ENCODE measurements at places on chromosomes 5 and 9.

- DNase-seq, result no peak
These were observed 42.5 kb downstream of the RALGPS1 start for GRCh38 chr9:126956917-126957686.

- DNase-seq, result no peak
These were observed 15.1 kb upstream of the STRBP start for GRCh38 chr9:123283455-123283854.

GRCh38 chr5:160539431-160539830, 117.8 kb downstream of the PTTG1 start:
- DNase-seq, result no peak

DNA sequence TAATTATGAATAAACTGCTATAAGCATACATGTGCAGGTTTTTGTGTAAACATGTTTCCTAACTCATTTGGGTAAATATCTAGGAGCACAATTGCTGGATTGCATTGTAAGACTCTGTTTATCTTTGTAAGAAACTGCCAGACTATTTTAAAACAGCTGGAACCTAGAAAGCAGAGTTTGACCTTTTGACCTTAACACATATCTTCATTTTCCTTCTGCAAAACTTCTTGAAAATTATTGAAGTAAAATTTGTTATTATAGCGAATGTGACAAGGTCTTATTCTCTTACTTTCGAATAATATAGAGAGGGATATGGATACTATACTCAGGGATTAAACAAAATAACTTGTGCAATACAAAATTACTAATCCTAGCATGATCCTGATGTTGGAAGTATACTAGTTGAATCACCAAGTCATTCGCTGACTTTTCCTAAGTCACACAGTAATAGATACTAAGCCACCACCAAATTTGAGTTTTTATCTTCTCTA, 3.2 kb upstream of the ANXA1 start:
- no peak for DNase-seq

GRCh38 chr5:149389552-149390495, 10.7 kb upstream of the IL17B start:
- DNase-seq, result no peak

DNA sequence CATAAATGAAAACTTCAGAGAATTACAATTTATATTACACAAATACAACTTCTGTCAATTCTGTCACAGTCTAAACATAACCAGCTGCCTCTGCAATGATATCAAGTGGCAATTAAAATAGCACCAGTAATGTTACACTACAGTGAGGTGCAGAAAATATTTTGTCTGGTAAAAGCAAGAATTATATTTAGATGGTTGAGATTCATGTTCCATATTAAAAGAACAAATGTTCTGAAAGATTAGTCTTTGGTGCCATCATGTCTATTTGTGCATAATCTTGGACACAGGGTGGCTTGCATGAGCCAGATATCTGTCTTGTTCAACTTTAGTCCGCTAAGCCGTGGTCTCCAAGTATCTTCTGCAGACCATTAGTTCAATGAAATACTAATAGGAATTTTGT, 29.0 kb upstream of the PRR16 start:
- no peak for DNase-seq

DNA sequence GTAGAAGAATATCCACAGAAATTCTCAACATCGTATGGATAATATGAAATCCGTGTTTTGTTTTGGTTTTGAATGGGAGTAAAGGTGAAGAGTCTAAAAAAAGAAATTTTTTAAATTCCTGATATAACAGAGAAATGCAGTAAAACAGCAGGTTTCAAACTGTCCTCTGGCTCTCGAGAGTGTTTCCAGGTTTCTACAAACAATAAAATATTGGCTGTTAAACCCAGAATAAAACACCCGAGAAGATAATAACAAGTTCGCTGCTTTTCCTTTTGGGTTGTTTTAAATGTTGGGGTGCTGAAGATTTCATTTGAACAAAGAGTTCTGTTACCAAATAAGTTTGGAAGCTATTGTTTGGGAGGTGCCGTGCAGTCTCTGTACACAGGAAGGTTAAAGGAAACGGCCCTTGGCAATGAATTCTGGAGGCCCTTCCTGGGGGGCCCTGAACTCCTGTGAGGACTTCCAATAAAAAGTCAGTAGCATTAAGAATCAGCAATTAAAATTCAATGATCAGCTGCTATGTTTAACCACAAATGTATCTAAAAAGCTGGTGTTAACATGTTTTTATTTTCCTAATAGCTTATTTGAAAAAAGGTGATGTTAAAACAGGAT, 215.8 kb downstream of the TSSK1B start:
- no peak for DNase-seq

- no peak for DNase-seq
These were observed 820 bp downstream of the FBP1 start for GRCh38 chr9:94638335-94639060.

GRCh38 chr5:96745844-96746531, 61.8 kb downstream of the ERAP1 start:
- DNase-seq, result no peak

DNA sequence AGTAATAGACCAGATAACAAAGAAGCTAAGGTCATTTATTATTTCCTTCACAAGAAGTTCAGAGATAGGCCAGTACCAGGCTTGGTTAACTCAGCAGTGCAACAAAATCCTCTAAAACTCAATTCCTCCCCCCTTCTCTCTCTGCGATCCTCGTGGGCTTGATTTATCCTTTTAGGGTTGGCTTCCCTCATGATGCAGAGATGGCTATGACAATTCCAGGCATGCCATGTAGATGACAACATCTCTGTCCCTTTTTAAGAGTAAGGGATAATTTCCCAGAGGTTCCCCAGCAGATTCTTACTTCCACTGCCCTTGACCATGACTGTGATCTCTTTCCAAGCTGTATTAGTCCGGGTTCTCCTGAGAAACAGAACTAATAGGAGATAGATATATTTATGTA, 28.7 kb upstream of the DAP start:
- no peak for DNase-seq

DNA sequence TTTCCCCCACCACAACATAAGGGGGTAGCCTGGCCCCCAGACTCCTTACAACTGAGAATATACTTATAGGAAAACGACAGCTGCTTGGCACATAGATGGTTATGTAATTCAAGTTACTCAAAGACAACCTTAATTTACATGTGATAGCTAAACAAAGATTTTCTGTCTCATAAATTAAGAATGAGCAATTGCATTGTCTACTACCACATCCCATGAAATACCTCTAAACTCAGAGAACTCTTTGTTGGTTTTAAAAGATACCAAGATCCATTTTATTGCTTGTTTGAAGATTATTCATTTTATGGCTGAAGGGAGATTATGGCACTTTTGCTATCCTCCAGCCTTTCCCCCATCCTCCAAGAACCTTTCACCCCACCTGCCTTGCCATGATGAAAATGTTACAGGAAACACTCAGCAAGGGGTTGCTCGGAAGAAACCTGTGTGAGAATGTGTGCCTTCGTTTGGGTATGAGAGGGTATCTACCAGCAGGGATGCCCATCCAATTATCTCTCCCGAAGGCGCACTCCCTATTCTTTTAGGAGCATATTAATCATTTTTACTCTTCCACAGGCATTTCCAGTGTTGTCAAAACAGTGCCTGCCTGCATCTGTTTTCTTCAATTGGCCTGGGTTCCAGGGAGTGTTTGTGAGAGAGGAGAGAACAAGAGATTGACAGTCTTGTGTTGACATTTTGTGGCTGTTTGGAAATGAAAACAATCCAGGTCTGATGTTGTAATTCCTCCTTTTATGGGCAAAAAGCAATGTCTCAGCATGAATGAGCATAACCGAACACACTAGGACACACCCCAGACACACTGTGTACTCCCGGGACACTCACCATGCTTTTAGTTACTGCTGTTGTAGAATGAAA, 208.0 kb upstream of the ANKRD55 start:
- no peak for DNase-seq

DNA sequence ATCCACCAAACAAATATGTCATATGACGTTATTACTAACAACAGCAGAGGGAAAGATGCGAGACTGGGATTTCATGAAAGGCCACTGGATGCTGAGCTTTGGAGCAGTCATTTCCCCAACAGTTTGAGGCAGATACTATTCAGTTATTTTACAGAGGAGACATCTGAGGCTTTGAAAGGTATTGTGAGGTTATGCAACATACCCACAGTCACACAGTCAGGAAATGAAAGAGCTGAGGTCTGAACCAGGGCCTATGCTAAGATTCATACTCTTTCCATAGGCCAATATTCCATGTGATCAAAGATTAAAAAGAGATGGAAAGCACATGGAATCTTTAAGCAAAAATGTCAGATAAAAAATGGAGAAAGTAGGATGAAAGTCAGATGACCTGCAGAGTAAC, 63.0 kb downstream of the LPAR1 start:
- no peak for DNase-seq

Data from activated CD8-positive, alpha-beta memory T cell treated with anti-CD3 and anti-CD28 coated beads for 4 hours (primary cell).